Activated T-helper 1 cell treated with anti-CD3 and anti-CD28 coated beads, Interleukin-12 subunit alpha, Interleukin-12 subunit beta, Interleukin-2, Interleukin-4 antibody, amounts not matched to agents 30 ng/mL and 10 ng/mL and 1 ng/mL, durations not matched to agents 14 hours and 24 hours and 36 hours (primary cell): ENCODE measurements at places on chromosomes 1 and 21. TPM values are rescaled to one million over a fixed set of nuclear protein-coding genes. Genes with fewer than 3 reads are reported as not detected.

SPATA46 gene
- not detected in 2 replicates for total RNA-seq

DNA sequence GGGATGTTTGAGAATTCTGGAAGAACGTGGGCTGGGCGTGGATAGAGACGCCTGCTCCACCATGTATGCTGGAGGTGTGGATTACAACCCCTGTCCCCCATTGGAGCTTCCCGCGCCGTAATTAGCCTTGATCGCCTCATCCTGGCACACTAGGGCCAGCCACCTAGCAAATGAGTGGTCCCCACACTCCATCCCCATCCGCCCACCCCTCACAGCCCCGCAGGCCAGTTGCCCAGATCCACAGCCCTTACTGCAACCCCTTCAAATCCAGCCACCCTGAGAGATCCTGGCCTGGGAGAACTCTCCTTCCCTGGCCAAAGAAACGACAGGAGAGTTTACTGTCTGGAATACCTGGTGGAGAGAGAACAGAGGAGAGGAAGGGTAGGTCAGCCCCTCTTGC lies 375 bp upstream of the GJA4 start:
- DNase-seq, result no peak
- peak overlapping the region; percentile 34 for H3K4me3 ChIP-seq
- peaks cover 28% of the 10 kb centered on the region for H3K4me1 ChIP-seq

GRCh38 chr1:157132616-157133167 lies 5.5 kb downstream of the ETV3 start:
- H3K27me3 ChIP-seq, result no peaks in the 10 kb centered on the region
- peaks cover 76% of the 10 kb centered on the region for H3K36me3 ChIP-seq
- H3K4me3 ChIP-seq, result peak overlapping the region; percentile 48
- H3K27ac ChIP-seq, result peak overlapping the region; percentile 43

DNA sequence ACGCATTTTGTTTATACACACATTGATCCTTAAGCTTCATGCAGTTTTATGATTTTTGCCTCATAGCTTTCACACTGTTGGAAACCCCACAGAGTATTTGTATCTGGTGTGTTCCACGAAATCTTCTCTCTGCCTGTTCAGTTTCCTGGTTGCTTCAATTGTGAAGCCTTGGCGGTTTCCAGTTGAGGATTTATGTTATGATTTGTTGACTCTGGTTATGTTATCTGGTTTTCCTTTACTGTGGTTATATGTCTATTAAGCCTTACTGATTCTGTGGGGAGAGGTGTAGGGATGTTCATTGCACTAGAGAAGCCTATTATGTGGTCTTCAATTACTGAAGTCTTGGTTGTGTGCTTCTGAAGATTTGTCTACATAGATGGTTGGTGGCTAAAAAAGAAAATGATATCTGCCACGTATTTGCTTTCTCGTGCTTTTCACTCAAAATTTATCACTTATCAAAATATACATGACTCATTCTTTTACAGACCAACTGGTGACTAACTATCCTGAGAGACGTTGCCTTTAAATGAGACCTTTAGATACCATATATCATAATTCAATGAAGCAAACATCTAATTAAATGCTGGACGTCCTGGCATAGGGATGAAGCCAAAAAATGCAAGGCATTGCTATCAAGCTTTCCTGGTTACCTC lies 488.0 kb upstream of the B3GALT2 start:
- no peak for DNase-seq
- no peaks in the 10 kb centered on the region for H3K4me1 ChIP-seq
- H3K4me3 ChIP-seq, result no peak overlapping the region
- no peaks in the 10 kb centered on the region for H3K36me3 ChIP-seq
- no peak overlapping the region for H3K27ac ChIP-seq

- no peak overlapping the region for H3K4me3 ChIP-seq
- H3K4me1 ChIP-seq, result no peaks in the 10 kb centered on the region
- H3K27ac ChIP-seq, result no peak overlapping the region
- H3K36me3 ChIP-seq, result no peaks in the 10 kb centered on the region
- DNase-seq, result no peak
Measured at GRCh38 chr1:100657876-100658715, 61.4 kb upstream of the VCAM1 start.

GRCh38 chr1:200262326-200262965 lies 147.4 kb downstream of the ZNF281 start:
- no peak for DNase-seq
- peaks cover 10% of the 10 kb centered on the region for H3K4me1 ChIP-seq
- no peaks in the 10 kb centered on the region for H3K36me3 ChIP-seq
- no peak overlapping the region for H3K27ac ChIP-seq
- no peak overlapping the region for H3K4me3 ChIP-seq

DNA sequence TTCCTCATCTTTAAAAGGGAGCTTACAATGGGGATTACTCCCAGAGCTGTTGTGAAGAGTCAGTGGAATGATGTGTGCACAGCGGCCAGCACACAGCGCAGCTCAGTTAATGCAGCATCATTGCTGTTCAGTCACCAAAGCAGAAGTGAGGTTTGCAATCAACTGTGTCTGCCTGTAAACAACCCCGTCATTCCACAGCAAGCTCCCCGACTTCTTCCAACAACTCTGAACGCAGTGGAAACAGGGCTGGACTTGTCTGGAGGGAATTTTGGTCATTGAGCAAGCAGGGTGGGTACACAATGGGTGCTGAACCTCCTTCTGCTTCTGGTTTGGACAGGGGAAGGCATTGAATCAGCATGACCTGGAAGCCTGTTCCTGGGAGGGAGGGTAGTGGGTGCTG lies 347.4 kb downstream of the PTPRU start:
- no peaks in the 10 kb centered on the region for H3K4me1 ChIP-seq
- H3K4me3 ChIP-seq, result no peak overlapping the region
- DNase-seq, result no peak
- H3K36me3 ChIP-seq, result no peaks in the 10 kb centered on the region

DNA sequence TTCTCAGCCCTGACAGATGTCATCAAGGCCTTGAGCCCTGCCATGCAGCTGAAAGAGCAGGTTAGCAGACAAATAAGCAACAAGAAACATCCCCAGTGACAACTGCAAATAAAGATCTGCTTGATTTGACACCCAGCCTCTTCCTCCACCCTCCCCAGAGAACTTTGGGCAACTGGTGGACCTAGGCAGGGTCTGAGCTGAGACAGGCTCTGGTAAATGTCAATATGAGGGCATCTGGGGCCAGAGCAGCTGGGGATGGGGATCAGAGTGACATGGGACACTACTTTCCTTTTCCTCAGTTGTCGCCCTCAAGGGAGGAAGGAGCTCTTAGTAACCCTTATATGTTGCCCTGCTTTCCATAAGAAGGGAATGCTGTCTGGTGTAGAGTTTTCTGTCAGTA lies 544.1 kb downstream of the NEGR1 start:
- no peak for DNase-seq
- no peaks in the 10 kb centered on the region for H3K36me3 ChIP-seq
- H3K4me3 ChIP-seq, result no peak overlapping the region
- no peaks in the 10 kb centered on the region for H3K4me1 ChIP-seq
- H3K27ac ChIP-seq, result no peak overlapping the region

GRCh38 chr1:205692423-205692822 lies 12.1 kb upstream of the SLC45A3 start:
- peaks cover 22% of the 10 kb centered on the region for H3K27me3 ChIP-seq
- no peaks in the 10 kb centered on the region for H3K36me3 ChIP-seq
- no peak overlapping the region for H3K4me3 ChIP-seq
- no peak for DNase-seq
- peaks cover 7% of the 10 kb centered on the region for H3K4me1 ChIP-seq

DNA sequence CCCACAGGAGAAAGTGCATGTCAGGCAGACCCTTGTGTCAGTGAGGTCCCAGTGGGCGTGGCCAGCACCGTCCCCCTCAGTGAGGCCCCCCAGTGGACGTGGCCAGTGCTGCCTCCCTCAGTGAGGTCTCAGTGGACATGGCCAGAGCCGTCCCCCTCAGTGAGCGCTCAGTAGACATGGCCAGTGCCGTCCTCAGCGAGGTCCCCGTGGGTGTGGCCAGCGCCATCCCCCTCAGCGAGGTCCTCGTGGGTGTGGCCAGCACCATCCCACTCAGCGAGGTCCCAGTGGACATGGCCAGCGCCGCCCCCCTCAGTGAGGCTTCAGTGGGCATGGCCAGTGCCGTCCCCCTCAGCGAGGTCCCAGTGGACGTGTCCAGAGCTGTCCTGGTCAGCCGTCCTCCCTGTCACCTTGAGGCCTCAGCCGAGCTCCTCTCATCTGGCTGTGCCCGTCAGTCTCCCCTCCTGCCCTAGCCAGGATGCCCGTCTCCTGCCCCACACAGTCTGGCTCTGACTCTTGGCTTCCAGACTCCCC lies 35.5 kb downstream of the PDE9A start:
- H3K4me3 ChIP-seq, result no peak overlapping the region
- no peaks in the 10 kb centered on the region for H3K27me3 ChIP-seq
- DNase-seq, result no peak
- no peaks in the 10 kb centered on the region for H3K36me3 ChIP-seq

- peak overlapping the region; percentile 82 for H3K4me3 ChIP-seq
- peaks cover 45% of the 10 kb centered on the region for H3K36me3 ChIP-seq
- peak overlapping the region; percentile 99 for H3K27ac ChIP-seq
Measured at GRCh38 chr1:40385437-40386358, 12.2 kb downstream of the SMAP2 start.

PEAR1 gene
- 0.36 and 0.51 TPM in 2 replicates for total RNA-seq

ASAP3 gene
- not detected in 2 replicates for total RNA-seq

GRCh38 chr1:54291276-54292001 lies 91.5 kb downstream of the MRPL37 start:
- peaks cover 5% of the 10 kb centered on the region for H3K36me3 ChIP-seq
- H3K27me3 ChIP-seq, result no peaks in the 10 kb centered on the region
- DNase-seq, result no peak
- peak overlapping the region; percentile 75 for H3K27ac ChIP-seq
- no peak overlapping the region for H3K4me3 ChIP-seq

GRCh38 chr1:6030132-6030531 lies 15.6 kb upstream of the KCNAB2 start:
- H3K27me3 ChIP-seq, result no peaks in the 10 kb centered on the region
- H3K4me3 ChIP-seq, result peak overlapping the region; percentile 12
- DNase-seq, result no peak
- H3K36me3 ChIP-seq, result peaks cover 32% of the 10 kb centered on the region
- peaks cover 73% of the 10 kb centered on the region for H3K4me1 ChIP-seq

DNA sequence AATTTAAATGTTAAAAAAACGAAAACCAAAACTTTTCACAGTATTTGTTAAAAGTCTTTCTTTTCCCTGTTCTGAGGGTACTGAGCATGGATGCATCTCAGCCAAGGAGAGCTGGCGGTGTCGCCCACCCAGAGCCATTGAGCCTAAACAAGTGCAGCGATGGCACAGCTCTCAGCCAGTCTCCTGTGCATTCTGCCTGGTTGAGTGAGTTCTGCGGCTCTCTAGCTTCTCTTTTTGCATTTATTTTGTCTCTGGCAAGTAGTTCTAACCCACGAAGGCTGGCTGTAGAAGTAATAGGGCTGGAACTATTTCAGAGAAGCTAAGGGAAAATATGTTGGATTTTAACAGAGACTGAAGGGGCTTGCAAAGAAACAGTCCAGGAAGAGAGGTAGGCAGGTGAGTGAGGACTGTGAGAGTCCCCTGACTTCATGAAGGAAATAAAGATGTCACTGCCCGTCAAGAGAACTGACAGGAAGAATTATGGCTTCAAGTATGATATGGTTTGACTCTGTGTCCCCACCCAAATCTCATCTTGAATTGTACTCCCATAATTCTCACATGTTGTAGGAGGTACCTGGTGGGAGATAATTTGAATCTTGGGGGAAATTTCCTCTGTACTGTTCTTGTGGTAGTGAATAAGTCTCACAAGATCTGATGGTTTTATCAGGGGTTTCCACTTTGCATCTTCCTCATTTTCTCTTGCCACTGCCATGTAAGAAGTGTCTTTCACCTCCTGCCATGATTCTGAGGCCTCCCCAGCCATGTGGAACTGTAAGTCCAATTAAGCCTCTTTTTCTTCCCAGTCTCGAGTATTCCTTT lies 35.7 kb upstream of the LIN9 start:
- H3K4me3 ChIP-seq, result no peak overlapping the region
- H3K36me3 ChIP-seq, result no peaks in the 10 kb centered on the region
- H3K27me3 ChIP-seq, result peaks cover 7% of the 10 kb centered on the region

GRCh38 chr1:22359427-22359826 lies 92.2 kb upstream of the ZBTB40 start:
- H3K4me3 ChIP-seq, result no peak overlapping the region
- H3K4me1 ChIP-seq, result no peaks in the 10 kb centered on the region
- peak overlapping the region; percentile 60 for H3K27ac ChIP-seq
- H3K36me3 ChIP-seq, result no peaks in the 10 kb centered on the region
- peaks cover 7% of the 10 kb centered on the region for H3K27me3 ChIP-seq
- no peak for DNase-seq

ACKR1 gene
- total RNA-seq, result not detected in 2 replicates

LCE2C gene
- not detected in 2 replicates for total RNA-seq

DMBX1 gene
- total RNA-seq, result not detected in 2 replicates

DNA sequence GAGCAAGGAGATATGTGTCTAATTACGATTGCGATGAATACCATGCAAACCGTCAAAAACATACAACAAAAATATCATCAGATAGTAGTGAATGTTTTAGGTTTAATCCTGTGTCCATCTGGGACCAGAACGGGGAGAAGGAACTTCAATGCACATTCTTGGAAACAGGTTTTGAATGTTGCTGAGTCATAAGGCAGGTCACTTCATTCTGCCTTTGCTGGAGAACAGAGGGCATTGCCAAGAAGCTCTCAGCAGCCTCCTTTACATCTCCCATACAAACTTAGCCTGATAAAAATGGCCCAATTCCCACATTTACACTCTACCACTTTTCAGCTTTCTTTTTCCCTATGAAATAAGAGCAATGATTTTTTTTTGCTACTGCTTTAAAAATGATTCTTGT lies 78.0 kb upstream of the KCNJ6 start:
- H3K27ac ChIP-seq, result no peak overlapping the region
- no peak overlapping the region for H3K4me3 ChIP-seq
- DNase-seq, result no peak
- H3K4me1 ChIP-seq, result no peaks in the 10 kb centered on the region

GPR25 gene
- total RNA-seq, result not detected in 2 replicates

GRCh38 chr1:59141267-59141863 lies 155.5 kb upstream of the FGGY start:
- no peaks in the 10 kb centered on the region for H3K36me3 ChIP-seq
- H3K4me3 ChIP-seq, result no peak overlapping the region
- H3K27ac ChIP-seq, result peak overlapping the region; percentile 25
- no peak for DNase-seq
- peaks cover 85% of the 10 kb centered on the region for H3K4me1 ChIP-seq
